Activated CD4-positive, alpha-beta T cell treated with anti-CD3 and anti-CD28 coated beads, Interleukin-2, amount 50 U/mL, for 24 hours (primary cell): ENCODE measurements at places on chromosomes 7 and 10.

DNA sequence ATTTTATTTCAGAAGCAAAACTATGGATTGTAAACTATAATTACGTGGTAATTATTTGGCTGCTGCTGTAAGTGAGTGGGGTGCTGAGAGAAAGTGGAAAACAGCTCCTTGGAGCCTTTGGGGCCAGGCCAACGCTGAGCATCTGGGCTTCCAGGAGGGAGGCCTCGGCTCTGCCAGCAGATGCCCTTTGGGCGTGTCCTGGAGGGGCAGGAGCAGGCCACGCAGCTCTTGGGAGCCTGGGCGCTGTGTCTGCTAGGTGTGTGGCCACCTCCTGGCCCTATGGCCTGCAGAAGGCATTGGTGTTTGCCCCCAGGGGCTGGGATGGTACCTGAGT, 423.3 kb downstream of the GLRX3 start:
- no peak for DNase-seq

- DNase-seq: no peak
Measured at GRCh38 chr7:4816419-4817080, 41.1 kb downstream of the AP5Z1 start.

GRCh38 chr7:919924-920341, 34.5 kb downstream of the ADAP1 start:
- no peak for DNase-seq

GRCh38 chr7:46859963-46860475, 721.9 kb downstream of the TNS3 start:
- no peak for DNase-seq

GRCh38 chr7:119175911-119176627, 951.6 kb downstream of the ANKRD7 start:
- no peak for DNase-seq

- no peak for DNase-seq
Measured at GRCh38 chr7:40008223-40008815, 58.3 kb downstream of the CDK13 start.

- no peak for DNase-seq
Measured at GRCh38 chr7:22669692-22670421, 57.1 kb upstream of the IL6 start.

DNA sequence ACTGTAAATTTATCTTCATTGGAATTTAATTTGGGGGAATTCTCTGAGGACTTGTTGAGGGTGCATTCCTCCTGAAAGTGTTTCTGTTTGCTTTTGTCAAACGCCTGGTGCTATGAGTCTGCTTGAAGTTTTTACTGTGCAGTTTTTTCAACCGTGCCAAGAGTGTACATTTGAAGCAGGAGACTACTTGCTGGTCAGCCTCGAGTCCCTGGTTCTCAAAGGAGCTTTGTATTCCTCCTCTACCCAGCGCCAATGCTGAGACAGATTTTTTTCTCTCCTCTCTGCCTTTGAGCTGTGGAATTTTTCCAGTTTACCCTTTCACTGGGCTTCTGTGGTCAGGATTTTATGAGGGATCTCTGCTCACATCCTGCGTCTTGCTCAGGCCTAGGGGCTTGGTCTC, 62.1 kb downstream of the NPY start:
- DNase-seq: no peak

GRCh38 chr10:56928714-56929113, 567.7 kb upstream of the ZWINT start:
- DNase-seq: no peak
